Hepatocyte (in vitro differentiated cells): ENCODE measurements at places on chromosomes 7 and 10.
A peak's percentile ranks its signal among the peaks of the same experiment; 100 is the strongest.

GRCh38 chr10:133454204-133454893 lies 604 bp downstream of the SCART1 start:
- H3K36me3 ChIP-seq = no peaks in the 10 kb centered on the region
- no peak overlapping the region for H3K4me3 ChIP-seq
- DNase-seq = no peak
- H3K4me1 ChIP-seq = no peaks in the 10 kb centered on the region
- H3K27ac ChIP-seq = no peak overlapping the region

GRCh38 chr7:54944179-54944578 lies 74.6 kb upstream of the EGFR start:
- no peak for DNase-seq
- no peak overlapping the region for H3K4me3 ChIP-seq
- no peak overlapping the region for H3K27ac ChIP-seq
- H3K36me3 ChIP-seq = no peaks in the 10 kb centered on the region
- no peaks in the 10 kb centered on the region for H3K27me3 ChIP-seq
- H3K4me1 ChIP-seq = no peaks in the 10 kb centered on the region

- H3K4me3 ChIP-seq = no peak overlapping the region
- no peaks in the 10 kb centered on the region for H3K27me3 ChIP-seq
- no peak for DNase-seq
- H3K36me3 ChIP-seq = no peaks in the 10 kb centered on the region
- H3K27ac ChIP-seq = peak overlapping the region; percentile 87
- peaks cover 44% of the 10 kb centered on the region for H3K4me1 ChIP-seq
Observed at GRCh38 chr10:61942604-61943461, 41.3 kb downstream of the ARID5B start.

DNA sequence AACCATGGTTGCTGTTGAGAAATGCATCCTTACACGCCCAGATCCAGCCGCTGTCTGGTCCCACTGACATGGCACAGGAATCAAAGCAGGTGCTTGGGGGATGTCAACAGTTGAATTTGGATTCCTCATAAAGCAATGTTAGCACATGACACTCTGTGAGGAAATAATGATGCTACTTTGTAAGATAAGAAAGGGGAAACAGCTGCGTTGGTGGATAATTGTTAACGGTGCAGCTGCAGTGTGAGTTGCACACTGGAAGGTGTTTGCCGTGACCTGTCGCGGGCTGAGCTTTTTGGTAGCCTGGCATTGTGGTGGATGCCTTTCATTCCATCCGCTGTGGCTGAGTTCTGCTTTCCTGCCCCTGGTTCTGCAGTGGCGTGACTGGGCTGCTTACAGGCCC lies 113.9 kb downstream of the MGMT start:
- DNase-seq = no peak
- no peaks in the 10 kb centered on the region for H3K4me1 ChIP-seq
- H3K4me3 ChIP-seq = no peak overlapping the region
- no peaks in the 10 kb centered on the region for H3K27me3 ChIP-seq
- H3K27ac ChIP-seq = no peak overlapping the region
